ENCODE measurements at places on chromosomes 5 and 9.

DNA sequence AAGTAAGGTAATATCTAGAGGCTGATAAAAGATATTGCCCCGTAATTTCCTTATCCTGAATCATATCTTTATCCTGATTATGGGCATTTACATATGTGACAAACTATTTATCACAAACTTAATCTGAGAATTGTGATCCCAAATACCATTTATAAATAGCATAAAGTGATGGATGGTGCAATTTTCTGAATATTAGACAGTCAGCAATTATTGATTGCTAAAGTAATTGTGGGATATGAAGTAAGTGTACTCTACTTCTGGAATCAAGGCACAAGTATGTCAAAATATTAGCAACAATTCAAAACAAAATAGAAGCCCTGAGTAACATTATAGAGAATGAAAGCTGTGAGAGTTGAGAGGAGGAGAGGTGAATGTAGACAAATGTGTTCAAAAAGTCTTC, 361.9 kb upstream of the CDH6 start:
- no peak for DNase-seq

GRCh38 chr9:7245976-7246580, 488.3 kb downstream of the KDM4C start:
- no peak for DNase-seq

GRCh38 chr5:158769079-158769478, 330.6 kb downstream of the EBF1 start:
- no peak for DNase-seq

DNA sequence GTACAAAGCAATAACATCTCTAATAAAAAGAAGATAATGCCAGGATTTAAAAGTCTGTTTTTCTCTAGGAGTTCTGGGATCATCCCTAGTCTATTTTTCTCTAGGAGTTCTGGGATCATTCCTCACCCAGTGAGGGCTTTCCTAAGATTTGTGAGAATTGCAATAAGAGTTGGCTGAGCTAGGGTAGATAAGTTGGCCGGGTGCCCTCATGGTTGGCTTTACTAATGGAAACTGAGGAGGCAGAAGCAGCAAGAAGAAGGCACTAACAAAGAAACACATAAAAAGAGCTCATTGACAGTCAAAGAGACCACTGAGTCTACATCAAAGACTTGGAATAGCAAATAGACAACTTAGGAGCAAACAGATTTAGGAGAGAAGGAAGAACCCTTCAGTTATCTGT, 4.2 kb downstream of the SLC1A3 start:
- no peak for DNase-seq

DNA sequence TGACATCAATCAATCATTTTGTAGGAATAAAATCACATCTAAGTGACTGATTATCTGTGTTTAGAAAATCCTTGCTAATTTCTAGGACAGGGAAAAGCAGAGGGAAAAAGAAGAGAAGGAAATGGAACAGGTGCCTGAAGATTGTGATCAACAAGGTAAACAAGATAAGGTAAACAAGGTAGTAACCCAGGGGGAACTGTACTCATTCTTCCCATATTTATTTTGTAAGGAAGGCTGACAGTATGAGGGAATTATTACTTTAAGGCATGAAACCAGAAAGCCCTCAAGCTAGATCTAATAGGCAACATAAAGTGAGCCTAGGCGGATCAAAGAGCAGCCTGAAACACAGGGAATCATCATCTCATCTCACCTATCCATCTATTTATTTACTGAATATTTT, 231.1 kb downstream of the MLLT3 start:
- DNase-seq, result no peak

DNA sequence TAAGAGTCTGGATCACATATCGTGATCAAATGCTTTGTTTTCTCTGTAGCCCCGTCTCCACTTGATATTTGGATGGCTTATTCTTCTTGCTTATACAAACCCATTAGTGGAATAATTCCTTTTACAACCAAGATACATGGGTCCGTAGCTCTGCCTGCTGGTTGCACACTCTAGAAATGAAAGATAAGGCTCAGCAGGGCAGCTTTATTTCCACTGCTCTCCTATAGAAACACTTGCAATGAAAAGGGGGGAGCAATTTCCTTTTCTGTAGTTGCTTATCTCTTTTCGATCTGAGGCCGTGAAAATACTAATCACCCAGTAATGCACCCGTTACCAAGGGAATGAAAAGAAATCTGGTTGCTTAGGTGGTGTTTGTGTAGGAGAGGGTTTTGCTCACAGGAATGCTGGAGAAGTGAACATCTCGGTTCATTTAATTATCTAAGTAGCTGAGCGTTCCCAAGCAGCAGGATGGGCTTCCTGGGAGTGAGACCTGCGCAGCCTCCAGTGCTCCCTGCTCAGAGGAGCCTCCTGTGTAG, 131.7 kb downstream of the ADAMTS16 start:
- no peak for DNase-seq

- no peak for DNase-seq
Observed at GRCh38 chr5:115342590-115343377, 46.3 kb upstream of the CCDC112 start.

DNA sequence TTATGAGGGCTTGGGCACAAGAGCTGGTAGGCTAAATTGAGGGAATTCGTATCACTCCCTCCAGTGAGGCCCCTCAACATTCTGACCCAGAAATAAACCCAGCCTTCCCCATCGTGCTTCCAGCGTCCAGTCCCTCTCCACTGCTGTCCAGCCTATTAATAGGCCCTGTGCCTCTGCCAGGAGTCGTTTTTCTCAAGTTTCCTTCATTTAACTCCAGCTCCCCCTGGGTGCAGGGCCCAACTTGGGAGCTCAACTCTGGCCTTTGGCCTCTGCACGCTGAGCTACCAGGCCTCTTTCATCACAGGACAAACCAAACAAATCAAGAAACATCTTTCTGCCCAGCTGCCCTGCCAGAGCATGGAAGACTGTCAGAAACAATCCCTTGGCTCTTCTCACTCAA, 10.0 kb downstream of the HBEGF start:
- no peak for DNase-seq

GRCh38 chr5:97085459-97086181, 56.8 kb downstream of the LIX1 start:
- DNase-seq, result no peak

- peak; percentile 14 for DNase-seq
Observed at GRCh38 chr5:142432961-142433360, 108.1 kb upstream of the SPRY4 start.

GRCh38 chr9:129990269-129991010, 52.5 kb downstream of the FNBP1 start:
- DNase-seq, result no peak

GRCh38 chr5:11719888-11720481, 184.3 kb downstream of the CTNND2 start:
- no peak for DNase-seq

- no peak for DNase-seq
Observed at GRCh38 chr5:107216587-107216986, 454.1 kb downstream of the EFNA5 start.

DNA sequence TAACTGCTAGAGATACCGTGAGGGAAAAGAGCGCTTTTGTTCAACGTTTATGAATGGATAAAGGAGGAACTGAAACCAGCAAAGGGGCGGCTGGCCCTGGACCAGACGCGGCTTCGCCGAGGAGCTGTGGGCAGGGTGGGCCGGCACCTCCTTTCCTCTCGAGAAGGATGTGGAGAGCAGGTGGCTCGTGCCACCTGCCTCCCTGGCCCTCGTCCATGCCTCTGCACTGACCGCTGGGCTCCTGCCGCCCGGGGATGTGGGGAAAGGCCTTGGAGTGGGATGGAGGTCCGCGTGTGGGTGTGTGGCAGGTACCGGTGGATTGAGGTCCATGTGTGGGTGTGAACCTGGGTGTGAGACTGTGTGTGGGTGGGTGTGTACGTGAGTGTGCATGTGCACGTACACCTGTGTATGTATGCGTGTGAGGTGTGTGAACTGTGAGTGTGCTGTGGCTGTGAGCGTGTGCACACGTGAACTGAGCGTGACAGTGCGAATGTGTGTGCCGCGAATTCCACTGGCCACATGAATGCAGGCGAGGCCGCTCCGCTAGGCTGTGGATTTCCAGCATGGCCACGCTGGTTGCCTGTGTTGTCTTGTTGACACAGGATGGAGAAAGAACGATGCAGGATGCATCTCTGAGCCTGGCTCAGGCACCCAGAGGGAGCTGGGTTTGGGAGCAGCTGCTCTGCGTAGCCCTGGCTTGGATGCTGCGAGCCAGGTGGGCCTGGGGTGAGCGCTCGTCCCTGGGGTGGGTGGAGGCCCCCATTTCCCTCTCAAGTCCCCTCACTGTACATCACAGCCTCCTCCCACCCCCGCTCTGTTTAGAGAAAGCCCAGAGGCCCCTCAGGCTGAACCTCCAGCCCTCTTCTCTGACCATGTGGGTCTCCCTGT, 4.4 kb upstream of the CEP72 start:
- no peak for DNase-seq

DNA sequence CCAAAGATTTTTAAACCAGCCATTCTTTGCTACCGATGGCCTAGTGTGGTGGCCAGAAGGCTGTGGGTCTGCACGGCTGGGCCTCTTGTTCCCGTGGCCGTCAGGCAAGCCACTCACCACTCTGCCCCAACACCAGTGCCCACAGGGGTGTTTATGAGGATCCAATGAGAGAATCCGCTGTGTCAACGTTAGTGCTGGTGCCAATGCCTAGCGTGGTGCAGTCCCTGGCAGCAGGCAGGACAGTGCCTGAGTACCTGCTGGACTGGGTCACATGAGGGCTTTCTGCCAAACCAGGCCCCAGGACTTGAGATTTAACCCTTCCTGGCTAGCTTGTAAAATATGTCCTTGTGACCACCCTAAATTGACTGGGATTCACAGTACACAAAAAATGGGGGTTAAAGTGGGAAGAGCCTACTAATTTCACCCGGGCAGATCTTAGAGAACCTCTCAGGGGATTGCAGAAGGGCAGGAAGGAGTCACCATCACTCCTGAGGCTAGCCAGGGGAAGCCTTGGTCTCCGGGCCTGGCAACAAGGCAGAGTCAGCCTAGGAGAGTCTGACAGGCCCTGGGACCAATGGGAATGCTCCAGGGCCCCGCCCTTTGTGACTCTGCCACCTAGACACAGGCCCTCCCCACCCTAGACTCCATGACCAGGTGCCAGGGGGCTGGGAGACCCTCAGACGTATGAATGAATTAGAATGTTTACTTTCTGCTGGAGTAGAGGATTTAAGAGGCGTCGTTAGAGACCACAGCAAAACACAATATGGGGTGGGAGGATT, 63.2 kb upstream of the FSTL4 start:
- no peak for DNase-seq

DNA sequence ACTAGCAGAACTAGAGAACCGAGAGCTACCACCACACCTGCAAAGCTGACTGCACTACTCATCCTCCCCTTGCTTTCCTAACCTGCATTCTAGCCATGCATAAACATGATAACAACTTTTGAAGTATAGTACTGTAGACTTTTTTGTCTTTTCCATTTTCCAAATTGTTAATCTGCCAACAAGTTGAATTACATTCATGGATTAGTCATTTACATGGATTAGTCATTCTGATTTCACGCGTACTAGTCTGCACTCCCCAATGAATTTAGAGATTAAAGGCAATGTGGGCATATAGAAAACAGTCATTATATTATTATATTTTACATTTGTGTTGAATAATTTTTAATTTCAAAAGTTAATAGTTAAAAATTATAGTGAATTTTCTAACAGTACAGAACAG, 81.4 kb downstream of the EDIL3 start:
- no peak for DNase-seq

DNA sequence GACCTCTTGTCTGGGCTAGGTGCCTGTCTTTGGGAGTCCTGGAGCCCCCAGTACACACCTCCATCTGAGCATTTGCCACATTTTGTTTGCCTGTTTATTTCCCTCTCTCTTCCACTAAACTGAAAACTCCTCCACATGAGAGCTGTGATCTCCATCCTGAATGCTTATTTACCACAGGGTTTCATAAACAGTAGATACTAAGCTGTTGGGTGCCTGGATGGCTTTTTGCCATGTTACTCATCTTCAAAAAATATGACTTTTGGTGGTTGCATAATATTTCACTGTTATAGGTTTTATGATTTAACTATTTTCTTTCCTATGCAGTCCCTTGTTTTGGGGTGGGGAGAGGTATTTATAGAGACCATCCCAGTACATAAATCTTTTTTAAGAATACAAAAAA, 99.6 kb downstream of the APBA1 start:
- DNase-seq, result no peak

GRCh38 chr5:2049876-2050275, 167.2 kb upstream of the IRX4 start:
- DNase-seq, result no peak

GRCh38 chr5:65050140-65050539, 281.4 kb downstream of the CWC27 start:
- no peak for DNase-seq

DNA sequence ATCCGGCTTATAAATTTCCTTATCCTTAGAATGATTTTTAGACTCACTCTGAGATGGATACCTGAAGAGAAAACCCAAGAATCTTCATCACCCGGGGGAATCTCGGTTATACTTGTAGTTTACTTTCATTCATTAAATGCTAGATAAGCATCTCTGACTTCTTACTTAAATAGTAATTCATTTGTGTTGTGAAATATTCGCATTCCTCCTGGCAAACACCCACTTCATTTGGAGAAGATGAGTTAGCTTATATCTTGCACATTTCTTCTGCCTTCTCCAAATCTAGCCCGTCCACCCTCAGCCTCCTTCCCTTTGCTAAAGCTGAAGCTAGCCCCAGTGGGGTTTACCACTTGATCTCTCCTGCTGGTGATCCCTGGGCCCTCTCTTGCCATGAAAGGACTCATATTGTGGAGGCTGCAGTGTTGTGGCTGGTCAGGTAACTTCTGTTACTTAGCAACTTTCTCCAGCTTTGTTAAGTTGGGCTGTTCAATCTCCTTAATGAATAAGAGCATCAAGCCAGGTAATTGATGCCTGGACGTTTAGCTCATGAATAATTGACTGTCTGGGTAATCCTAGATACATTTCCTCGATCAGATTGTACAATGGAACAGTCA, 11.3 kb upstream of the POU4F3 start:
- DNase-seq, result no peak

DNA sequence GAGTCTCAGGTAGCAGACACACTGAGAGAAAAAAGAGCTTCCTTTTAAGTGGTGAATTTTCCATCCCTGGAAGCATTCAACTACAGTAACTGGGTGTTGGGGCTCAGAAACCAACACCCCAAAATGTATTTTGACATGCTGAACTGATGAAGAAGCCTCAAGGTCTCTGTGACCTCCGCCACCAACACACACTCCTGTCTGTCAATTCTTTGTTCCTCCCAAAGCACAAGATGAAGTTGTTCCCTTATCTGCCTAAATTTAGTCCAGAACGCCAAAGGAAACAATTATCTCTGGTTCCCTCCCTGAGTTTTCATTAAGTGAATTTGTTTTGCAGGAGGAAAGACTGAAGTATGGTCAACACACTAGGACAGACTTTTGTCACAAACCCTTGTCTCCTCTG, 1.4 kb upstream of the CDKN2AIPNL start:
- DNase-seq, result no peak

GRCh38 chr9:105316703-105317102, 72.3 kb downstream of the SLC44A1 start:
- no peak for DNase-seq

DNA sequence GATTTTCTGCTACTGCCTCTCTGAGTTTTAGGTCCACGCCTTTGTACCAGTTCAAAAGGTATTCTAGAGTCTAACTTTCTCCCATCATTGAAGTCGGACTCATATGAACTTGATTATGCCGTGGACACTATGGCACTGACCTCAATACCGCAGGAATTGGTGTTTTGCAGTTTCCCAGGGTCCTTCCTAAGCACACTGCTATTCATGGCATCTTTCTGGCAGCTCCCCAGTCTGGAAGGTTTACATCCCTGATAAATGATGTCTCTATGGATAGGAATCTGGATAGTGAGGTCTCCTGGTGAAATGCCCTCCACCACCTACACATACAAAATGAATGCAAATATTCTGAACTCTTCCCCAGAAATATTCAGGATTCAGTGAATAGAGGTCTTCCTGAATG, 422.2 kb downstream of the CTNND2 start:
- DNase-seq, result no peak

GRCh38 chr9:120477534-120478001, 102.4 kb downstream of the CDK5RAP2 start:
- peak; percentile 13 for DNase-seq
